Left colon (tissue), 2 donors: ENCODE measurements at places on chromosomes 3 and 15.

GRCh38 chr3:173249457-173249856 lies 108.4 kb upstream of the SPATA16 start:
- no peak for DNase-seq

GRCh38 chr3:150286390-150287147 lies 121.5 kb upstream of the TSC22D2 start:
- DNase-seq, result no peak

DNA sequence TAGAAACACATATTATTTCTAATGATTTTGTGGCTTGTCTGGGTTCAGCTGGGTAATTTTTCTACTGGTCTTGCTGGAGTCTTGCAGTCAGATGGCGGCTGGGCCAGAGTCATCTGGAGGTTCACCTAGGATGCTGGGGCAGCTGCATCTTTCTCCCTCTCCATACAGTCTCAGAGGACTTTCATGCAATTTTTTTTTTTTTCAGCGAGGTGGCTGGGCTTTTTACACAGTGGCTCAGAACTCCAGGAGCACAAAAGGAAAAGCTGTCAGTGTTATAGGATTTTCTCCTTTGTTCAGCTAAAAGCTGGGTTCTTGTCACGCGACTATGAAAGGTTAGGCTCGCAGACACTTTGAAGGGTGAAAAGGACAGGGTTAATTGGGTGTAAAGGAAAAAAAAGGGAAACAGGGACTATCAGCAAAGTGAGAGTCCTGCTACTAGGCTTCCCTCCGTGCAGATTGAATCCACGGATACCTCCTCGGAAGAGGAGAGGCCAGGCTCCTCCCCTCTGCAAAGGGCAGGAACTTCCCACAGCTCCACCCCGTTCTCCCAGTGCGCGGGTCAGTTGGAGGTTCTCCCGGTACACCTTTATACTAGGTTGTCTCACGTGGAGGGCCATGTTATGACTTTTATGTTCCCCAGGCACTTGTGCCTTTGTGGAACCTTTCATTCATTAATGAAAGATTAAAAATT lies 44.3 kb downstream of the ADGRG7 start:
- DNase-seq, result no peak

DNA sequence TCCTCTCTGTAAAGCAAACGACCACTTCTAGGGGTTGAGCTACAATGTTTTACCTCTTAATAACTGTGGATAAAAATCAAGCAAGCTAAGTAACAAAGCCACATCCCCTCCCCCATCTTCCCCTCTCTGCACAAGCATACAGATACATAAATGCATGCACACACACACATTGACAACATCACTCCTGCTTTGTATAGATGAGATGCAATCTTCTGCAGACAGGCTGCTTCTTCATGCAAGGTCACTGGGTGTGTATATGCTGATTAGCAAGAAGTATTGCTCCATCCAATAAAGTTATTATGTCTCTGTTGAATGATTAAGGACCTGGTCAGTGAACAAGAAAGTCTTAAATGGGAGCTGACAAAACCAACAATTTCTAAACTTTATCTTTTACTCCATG lies 8.8 kb upstream of the ATP11B start:
- no peak for DNase-seq

GRCh38 chr3:62696011-62696410 lies 179.2 kb downstream of the CADPS start:
- DNase-seq, result no peak

- no peak for DNase-seq
These were observed 40.1 kb downstream of the C2CD4B start for GRCh38 chr15:62124973-62125303.

DNA sequence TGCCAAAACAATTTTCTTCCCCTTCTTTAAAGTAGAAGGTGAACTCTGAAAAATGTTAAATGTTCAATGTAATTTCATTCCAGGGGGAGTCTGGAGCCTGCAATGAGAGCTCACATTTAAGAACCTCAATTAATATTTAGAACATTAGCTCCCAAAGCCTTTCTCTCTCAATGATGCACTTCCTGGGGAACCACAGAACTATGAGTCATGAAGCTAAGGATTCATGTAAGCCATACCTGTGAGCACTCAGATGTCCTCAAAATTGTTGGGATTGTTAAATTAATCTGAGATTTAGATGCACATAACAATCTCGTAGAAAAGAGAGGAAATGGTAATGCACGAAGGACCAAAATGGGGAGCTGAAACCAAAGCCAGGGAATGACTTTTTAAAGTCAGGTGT lies 244.2 kb upstream of the LRIG1 start:
- DNase-seq, result no peak
